ENCODE measurements at places on chromosomes 6 and 20.

- DNase-seq, result no peak
Observed at GRCh38 chr6:158793432-158793831, 25.7 kb downstream of the EZR start.

- no peak for DNase-seq
Observed at GRCh38 chr6:42236682-42237473, 19.2 kb upstream of the MRPS10 start.

- peak; percentile 57 for DNase-seq
Observed at GRCh38 chr6:63783096-63783495, 147.5 kb downstream of the PHF3 start.

DNA sequence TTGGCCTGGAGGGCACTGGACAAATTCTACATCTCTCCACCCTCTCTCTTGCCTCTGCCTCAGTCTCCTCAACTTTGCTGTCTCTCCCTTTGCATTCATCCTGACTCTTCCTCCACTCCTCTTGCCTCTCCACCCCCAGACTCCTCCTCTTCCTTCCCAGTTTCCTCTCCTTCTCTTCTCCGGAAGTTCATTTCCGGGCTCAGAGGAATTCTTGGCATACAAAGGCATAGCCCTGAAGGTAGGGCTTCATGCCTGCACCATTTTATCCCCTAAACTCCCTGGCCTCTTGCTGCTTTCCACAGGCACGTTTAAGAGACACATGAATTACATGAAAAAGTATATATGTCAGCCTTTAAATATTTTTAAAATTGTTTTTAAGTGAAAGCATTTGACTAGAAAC is 10.6 kb downstream of the BFSP1 start:
- no peak for DNase-seq

DNA sequence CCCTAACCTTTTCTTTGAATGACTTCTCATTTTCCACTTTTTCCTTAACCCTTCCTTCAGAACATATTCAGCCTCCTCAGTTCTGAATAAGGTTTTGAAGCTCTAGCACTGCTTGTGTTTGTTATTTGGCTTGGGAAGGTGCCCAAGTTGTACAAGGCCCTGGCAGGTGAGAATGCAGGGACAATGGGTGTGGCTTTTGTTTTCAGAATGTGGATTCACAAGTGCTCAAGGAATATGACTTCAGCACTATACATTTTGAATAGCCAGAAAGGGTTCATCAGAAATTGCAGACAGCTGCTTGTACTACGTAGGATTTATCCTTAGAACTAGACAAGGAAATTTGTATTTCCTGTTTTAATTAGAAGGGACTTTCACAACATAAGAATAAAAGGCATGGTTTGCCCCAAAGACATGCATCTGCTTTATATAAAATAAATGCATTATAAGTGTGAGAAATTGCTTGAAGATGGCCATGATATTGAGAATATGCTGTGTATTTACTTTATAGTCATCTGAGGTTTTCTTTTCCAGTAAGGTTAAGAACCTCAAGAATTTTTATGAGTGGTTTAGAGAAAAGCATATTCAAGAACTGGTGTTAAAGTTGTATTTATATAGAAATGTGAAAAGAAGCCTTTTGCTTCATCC is 29.3 kb upstream of the PRDM1 start:
- no peak for DNase-seq

DNA sequence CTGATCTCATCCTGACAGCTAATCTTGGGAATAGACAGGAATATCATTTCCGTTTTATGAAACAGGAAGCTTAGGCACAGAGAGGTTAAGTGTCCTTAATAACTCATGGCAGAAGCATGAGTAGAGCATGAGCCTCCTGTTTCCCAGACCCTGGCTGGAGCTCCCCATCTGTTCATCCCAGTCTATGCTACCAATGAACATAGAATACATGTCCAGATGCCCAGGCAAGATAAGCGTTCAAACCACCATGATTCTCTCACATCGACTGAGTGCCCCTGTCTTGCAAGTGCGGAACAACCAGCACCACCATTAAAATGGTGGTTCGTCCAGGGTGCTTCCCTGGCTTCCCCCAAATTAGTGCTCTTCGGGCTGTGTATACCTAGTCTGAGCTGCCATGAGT is 217.1 kb downstream of the FARS2 start:
- no peak for DNase-seq

GRCh38 chr6:129672881-129673631 is 36.9 kb downstream of the ARHGAP18 start:
- DNase-seq, result no peak

- DNase-seq, result no peak
Observed at GRCh38 chr20:51768759-51769517, 748 bp upstream of the ATP9A start.

- DNase-seq, result no peak
Observed at GRCh38 chr6:11467364-11467763, 70.2 kb upstream of the TMEM170B start.

- no peak for DNase-seq
Observed at GRCh38 chr6:88574031-88574430, 389.4 kb downstream of the RNGTT start.

- DNase-seq, result no peak
Observed at GRCh38 chr6:108884211-108885059, 36.2 kb downstream of the ARMC2 start.

DNA sequence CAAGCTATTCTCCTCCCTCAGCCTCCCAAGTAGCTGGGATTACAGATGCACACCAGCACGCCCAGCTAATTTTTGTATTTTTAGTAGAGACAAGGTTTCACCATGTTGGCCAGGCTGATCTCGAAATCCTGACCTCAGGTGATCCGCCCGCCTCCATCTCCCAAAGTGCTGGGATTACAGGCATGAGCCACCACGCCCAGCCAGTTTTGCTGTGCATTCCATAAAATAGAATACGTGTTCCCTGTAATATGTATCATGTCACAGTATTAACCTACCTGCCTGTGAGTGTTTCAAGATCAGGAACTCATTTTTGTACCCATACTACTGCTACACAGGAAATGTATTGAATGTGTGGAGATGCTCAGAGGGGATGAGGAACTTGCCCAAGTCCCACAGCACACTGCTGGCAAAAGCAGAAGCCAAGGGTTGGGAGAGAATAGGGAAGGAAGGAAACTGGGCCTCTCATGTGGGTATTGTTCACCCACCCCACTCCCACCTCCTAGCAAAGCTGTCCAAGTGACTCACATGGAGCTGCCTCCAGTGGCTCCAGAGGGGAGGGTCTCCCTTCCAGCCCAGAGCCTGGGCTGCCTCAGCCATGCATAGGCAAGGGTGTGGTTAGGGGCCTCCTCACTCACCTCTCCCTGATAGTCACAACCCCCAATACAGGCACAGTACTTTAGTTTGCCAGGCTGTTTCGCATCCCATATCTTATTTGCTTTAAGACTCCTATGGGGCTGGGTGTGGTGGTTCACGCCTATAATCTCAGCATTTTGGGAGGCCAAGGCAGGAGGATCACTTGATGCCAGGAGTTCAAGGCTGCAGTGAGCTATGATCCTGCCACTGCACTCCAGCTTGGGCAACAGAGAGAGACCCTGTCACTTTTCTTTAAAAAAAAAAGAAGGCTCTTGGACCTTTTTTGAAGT is 9.4 kb downstream of the HM13 start:
- DNase-seq, result no peak

- no peak for DNase-seq
Observed at GRCh38 chr20:31474758-31475427, at the start of the genes DEFB124 and REM1. Gene DEFB124, minus strand, starts transcription at chr20:31475127. Its CDS starts 2,114 bp downstream, at chr20:31473013. Gene REM1, plus strand, starts transcription at chr20:31475288. Its CDS starts 1,158 bp downstream, at chr20:31476446.

All from left lobe of liver (tissue), 2 donors.